RKO (cell line): ENCODE measurements at places on chromosomes 6 and 20.

- DNase-seq, result no peak
These were observed 7.4 kb downstream of the ITPR3 start for GRCh38 chr6:33628401-33628964.

DNA sequence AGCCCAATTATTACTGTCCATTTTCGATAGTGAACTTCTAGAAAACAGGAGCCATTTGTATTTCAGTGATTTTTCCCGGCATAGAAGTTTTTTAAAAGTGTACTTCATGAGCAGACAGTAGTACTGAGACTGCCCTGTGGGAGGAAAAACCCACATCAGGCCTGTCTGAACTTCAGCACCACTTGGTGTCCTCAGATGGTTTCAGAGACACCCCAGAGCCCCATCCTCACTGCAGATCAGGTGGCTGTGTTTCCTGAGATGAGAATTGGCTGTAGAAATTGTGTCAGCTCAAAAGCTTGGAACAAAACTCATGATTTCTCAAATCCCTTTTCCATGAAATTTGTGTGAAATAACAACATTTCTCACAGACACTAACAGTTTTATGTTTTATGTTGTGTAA, 110.0 kb upstream of the RIN2 start:
- DNase-seq, result peak; percentile 24

DNA sequence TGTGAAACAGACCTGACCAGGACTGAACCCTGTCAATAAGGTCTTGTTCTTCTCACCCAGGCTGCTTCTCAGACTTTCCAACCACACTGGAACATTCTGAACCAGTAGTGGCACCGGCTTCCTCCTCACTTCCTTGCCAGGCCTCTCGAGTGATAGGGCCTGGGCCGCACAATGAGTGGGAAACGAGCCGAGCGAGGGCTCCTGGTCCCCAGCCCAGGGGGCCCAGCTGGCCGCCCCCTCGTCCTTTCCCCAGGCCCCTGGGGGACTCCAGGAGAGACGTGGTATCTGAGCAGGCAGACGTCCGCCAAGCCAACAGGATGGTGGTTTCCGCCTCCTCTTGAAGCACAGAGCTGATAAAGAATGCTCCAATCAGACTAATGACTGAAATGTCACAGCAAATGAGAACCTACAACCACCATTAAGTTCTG, 117.9 kb downstream of the GMDS start:
- no peak for DNase-seq

DNA sequence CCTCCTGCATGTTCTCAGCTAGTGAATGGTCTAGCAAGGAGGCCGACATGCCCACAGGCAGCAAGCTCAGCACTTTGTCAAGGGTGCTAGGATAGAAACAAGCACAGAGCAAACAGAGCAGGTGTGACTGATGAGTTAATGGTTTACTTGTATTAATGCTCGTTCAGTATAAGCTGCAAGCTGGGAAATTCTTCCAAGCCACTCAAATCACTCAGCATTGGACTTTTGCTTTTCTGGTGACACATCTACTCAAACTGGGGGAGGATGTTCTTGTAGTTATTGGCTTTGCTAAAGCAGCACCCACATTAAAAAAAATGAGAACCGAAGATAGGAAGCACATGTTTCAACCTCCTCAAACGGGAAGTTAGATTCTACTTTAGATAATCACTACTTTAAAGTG, 43.1 kb upstream of the NEDD9 start:
- no peak for DNase-seq

DNA sequence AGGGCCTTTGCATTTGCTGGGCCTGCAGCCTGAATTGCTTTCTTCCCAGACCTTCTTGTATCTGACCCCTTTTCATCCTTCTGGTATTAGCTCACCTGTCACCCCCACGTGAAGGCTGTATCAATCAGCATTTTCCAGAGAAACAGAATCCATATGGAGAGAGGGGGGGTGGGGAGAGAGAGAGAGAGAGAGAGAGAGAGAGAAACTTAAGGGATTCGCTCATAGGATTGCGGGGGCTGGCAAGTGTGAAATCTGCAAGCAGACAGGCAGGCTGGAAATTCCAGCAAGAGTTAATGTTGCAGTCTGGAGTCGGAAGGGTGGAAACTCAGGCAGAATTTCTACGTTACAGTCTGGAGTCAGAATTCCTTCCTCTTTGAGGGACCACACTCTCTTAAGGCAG, 410.7 kb upstream of the SULF2 start:
- no peak for DNase-seq

- no peak for DNase-seq
These were observed 290.9 kb upstream of the RNF217 start for GRCh38 chr6:124671324-124671723.

DNA sequence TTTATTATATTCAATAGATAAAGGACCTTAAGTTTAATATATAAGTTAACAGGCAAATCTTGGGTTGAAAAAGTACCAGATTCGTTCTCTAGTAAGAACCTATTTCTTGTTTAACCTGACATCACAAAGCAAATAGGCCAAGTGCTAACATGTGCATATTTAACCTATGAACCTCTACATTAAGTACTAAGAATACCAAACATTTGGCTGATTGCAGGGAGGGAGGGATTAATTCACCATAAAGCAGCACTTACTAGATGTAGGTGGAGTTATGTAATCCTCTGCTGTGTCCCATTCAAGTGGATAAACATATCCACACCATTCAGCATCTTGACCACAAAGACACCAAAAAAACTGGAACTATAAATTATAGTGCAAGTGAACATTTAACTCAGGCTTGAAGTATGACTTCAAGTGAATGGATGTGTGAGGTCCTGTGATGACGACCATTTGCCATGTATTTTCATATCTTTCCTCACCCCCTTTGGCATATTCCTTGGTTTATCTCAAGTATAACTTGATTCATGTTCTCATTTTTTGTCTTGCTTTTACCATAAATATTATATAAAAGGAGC, 10.2 kb downstream of the STX11 start:
- no peak for DNase-seq

DNA sequence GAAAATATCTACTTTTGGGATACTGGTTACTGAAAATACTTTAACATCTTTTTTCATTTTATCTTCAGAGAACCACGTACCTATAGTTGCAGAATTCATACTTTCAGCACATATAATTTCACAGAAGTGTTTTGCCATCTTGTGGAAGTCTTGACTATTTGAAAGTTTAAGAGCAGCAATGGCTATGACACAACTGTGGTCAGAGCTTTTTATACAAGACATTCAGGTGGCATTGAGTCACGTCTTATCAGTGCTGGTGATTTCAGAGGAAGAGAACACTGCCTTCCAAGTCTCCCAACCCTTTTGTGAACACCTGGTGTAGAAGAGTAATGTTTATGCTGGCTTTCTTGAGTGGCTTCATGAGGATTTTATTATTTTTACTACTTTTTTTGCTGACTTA, 171.6 kb downstream of the ARID1B start:
- peak; percentile 79 for DNase-seq

- peak; percentile 88 for DNase-seq
These were observed 9.6 kb downstream of the OR2B2 start for GRCh38 chr6:27902335-27903314.

GRCh38 chr6:72595812-72596211, 26.1 kb upstream of the KCNQ5 start:
- DNase-seq, result no peak

DNA sequence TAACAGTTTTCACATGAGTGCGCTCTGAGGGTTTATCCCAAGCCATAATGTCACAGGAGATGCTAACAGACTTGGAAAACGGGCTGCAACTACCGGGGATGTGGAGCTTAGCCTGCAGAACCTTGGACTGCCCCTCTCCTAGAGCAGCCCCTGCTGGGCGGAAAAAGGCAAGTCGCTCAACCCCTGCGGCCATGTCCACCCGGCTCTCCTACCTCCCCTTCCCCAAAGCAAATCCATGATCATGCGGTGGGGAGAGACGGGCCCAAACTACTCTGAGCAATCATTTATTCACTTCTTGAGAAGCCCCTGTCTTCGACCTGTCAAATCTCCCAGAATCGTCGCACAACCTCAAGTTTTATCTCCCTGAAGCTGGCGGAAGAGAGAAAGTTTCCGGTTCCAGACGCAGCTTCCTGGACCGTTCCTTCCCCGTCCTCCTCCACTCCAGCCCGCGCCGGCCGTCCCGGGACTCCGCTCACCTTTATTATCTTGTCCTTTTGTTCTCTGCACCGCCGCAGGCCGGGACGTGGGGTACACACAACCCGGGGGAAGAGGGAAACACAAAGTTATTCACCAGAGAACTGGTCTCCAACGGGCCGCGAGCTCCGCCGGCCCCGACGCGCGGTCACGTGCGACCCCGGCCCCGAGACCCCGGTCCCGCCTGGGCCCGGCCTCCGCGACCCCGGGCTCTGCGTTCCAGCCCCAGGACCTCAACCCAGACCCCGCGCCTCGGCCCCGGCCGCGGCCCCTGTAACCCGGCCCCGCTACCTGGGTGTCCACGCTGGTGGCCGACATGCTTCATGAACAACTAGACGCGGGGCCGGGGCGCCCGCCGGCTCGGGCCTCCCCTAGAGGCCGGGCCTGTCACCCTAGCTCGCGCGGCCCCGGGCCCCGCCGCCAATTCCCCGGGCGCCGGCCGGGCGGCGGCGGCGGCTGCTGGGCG, 560 bp downstream of the YTHDF1 start:
- peak; percentile 84 for DNase-seq

DNA sequence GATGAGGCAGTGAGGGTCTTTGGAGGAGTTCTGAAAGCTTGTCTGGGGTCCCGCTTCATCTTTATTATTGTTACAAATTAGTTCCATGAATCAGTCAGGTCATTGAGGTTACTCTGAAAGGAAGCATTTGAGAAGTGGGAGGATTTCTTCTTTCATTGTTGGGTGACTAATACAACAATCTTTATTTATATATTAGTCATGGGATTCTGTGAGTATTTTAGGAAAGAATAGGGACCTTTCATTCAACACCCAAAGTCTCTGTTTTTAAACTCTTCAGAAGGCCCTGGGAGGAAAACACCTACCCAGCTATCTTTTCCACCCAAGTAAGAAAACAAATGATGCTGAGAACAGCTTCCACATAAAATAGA, 98.3 kb downstream of the SOD2 start:
- peak; percentile 57 for DNase-seq

GRCh38 chr6:148793721-148794120, 46.9 kb downstream of the UST start:
- DNase-seq, result no peak

DNA sequence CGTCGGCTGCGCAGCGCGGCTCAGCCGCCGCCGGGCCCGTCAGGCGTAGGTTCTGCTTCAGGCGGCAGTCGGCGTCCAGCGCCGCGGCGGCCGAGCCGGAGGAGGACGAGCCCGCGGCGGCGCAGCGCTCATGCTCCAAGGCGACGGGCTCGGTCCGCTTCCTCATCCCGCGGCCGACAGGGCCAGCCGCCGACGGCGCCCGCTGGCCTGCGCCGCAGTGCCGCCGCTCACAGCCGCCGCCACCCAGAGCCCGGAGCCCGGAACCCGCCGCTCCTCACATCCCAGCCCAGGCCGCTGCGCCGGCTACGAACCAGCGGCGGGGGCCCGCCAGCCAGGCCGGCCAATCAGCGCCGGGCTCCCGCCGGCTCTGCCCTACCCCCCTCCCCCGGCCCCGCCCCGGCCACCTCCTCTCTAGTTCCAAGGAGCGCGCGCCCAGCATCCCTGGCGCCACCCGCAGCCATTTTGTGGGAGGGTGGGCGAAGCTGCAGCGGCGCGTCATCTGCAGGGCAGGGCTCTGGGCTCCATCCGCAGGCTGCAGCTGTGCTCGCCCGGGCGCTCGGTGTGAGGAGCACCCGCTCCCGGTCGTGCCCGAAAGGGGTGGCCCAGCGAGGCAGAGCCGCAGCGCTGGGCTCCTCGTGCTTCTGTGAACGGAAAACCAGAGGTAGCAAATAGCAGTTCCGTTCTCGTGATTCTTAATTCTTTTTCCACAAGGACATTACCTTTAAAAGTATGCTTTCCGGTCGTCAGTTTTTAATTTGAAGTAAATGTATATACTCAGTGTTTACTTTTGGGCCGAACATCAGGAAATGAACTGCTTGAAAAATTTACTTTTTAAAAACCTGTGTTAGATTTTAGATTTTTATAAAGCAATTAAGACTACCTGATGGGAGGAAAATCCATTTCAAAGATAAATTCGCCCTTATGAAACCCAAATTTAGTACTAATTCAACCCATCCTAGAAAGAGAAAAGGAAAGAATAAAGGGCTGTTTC, at the start of gene ABHD12:
Gene ABHD12 (minus strand): TSS at position 298 of the 991 bp plus-strand sequence. CDS start 132 bp downstream, at position 166.
- DNase-seq, result peak; percentile 97

DNA sequence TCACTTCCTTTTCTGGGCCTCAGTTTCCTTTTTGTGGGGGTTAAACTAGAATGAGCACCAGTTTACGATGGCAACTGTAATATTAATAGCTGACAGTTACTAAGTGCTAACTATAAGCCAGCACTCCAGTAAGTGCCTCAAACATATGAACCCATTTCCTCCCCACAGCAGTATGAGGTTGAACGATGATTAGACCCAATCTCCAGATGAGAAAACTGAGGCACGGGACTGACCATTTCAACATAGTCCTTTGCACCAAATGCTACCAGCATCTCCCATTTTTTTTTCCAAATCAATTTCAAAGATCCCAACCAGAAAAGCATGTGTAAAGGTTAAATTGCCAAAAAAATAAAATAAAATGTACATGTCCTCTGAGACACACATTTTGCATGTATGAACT, 7.1 kb downstream of the SLC13A3 start:
- DNase-seq, result no peak

GRCh38 chr6:129749749-129750120, 39.8 kb upstream of the ARHGAP18 start:
- peak; percentile 51 for DNase-seq

DNA sequence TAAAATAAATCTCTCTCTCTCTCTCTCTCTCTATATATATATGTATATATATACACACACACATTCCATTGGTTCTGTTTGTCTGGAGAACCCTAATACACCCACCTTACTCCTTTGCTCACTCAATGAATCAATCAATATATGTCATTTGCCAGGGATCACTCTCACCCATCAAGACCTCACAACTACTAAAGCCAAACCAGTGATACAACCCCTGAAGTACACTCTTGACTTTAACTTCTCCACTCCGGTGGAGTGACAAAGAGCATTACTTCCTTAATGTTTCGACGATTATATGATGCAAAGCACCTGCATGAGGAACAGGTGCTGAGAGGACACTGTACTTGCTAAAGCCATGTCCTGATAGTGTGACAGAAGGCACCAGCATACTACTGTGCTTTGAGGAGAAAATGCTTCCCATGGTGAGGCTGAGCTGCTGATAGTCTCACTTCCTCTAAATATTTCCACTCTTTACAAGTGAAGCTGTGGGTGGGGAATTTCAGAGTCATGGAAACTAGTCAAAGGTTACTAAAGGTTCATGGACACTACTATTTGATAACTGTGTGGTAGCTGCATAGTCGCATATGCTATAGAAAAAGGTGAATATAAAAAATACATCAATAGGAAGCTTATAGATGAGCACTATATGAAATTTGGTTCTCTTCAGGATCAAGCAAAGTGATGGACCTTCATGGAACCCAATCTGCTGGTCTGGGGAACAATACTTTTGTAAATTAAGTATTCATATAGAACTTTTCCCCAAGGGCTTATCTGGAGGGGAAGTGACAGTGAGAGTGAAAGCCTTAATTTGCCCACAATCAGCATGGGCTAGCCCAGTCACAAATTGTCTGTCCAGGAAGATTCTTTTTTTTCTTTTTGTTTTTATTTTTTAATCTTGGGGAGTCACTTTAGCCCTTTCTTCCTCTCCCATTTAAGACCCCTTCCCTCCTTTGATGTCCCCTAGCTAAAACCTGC, 141.9 kb upstream of the NEDD9 start:
- DNase-seq, result no peak
